ENCODE measurements at places on chromosomes 12 and 14. TPM values are rescaled to one million over a fixed set of nuclear protein-coding genes. Genes with fewer than 3 reads are reported as not detected.

The HOXC4 gene
- total RNA-seq: 4.7 TPM

DNA sequence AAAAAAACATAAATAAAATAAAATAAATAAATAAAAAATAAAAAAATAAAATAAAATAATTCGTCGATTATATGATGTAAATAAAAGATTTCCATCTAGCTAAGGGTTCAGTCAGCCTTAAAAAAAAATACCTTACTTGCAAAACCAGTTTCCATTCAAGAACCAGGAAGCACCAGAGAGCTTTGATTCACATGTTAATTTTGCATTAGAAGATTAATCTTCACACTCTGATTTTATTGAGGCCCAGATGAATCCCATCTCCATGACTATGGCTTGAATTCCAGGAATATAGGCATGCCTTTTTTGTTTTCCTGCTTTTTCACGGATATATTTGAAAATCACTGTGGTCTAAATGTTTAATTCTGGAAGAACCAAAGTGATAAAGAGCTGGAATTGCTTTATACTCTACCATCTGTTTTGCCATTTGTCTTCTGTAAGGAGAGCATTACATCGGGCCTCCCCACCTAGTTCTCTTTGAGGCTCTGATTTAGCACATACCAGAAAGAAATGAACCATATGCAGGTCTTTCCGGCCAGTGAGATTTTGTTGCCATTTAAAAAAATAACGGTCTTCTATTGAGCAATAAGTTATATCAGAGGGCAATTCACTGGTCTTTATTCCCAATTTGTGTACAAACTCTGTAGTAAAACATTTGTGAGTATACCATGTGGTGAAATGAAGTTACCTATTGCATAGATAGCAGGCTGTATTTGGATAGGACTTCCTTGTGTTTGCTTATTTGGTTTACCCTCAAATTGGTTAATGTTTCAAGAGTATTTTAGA lies 175.5 kb downstream of the AEBP2 start:
- no peak for DNase-seq

- no peak for DNase-seq
These were observed 138.2 kb upstream of the LHX5 start for GRCh38 chr12:113609692-113610469.

DNA sequence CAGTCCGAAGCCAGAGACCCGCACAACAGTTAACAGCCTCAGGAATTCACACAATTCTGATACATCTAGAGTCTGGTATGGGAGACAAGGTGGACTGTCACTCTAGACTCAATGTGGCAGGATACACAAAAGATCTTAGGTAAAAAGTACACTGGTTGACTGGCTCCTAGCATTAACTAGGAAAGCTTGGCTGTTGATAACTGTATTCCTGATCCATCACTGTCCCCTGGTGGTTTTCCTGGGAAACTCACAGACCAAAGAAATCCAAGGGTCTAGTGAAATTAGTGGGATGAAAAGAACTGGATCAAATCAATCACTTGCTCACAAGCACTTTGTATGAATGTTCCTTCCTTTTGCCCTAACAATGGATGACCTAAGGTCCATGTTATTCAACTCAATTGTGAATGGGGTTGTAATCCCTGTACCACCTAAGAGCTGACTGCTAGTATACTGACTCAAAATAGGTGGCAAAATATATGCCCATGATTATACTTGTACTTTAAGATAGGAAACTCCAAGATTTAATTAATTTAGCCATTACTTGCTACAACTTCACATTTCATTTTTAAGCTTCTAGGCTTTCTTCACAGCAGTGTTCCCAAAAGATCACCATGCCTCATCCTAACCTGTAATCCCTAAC lies 14.0 kb downstream of the NPC2 start:
- DNase-seq: no peak

The LGMN gene
- 37.4 TPM for total RNA-seq

The PPP4R4 gene
- total RNA-seq: 0.73 TPM

DNA sequence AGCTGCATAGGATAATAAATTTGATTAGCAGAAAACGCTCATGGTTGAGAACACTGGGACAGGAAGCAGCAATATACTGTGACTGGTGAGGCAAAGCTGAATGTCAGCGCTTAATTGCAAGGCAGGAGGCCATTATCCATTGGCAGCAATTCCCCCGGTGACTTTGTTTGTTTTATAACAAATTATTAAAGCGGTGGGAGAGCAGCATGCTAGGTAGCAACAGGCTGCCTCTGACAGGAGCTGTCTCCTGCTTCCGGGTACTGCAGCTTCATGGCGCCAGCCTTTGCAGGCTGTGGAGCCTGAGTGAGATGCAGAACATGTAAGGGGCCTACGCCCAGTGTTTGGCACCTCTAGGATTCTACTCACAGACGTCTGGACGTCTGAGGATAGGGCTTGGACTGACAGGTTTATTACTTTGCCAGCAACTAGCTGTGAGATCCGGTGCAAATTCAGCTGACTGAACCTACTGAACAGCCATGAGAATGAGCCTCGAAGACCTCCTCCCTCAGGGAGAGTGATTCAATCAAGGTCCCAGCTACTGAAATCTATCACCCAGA lies 82.1 kb upstream of the SSTR1 start:
- no peak for DNase-seq

GRCh38 chr12:111330800-111331752 lies 37.8 kb downstream of the PHETA1 start:
- DNase-seq: no peak

GRCh38 chr14:87847216-87847755 lies 145.7 kb downstream of the GALC start:
- DNase-seq: no peak

GRCh38 chr12:42056130-42056529 lies 88.5 kb downstream of the GXYLT1 start:
- DNase-seq: no peak

DNA sequence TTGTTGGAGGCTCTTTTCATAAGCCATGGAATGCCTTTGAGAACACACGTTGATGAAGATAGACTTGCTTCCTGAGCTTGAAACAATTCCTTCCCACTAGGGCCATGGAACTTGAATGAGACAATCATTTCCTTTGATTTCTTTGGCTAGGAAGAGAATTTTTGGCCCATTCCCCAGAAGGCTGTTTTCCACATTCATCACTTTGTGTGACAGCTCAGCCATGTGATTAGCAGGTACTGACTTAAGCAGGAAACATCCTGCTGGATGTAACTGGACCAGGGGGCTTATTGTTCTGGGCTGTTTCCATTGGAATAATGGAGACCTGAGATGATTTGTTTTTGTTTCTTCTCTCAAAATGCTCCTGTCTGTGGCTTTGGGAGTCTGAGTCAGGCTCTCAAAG lies 469.8 kb upstream of the SEL1L start:
- no peak for DNase-seq

The GNB3 gene
- total RNA-seq: 0.37 TPM

- DNase-seq: no peak
These were observed 23.2 kb upstream of the RIN3 start for GRCh38 chr14:92490239-92490959.

The KRT5 gene
- 0.61 TPM for total RNA-seq

DNA sequence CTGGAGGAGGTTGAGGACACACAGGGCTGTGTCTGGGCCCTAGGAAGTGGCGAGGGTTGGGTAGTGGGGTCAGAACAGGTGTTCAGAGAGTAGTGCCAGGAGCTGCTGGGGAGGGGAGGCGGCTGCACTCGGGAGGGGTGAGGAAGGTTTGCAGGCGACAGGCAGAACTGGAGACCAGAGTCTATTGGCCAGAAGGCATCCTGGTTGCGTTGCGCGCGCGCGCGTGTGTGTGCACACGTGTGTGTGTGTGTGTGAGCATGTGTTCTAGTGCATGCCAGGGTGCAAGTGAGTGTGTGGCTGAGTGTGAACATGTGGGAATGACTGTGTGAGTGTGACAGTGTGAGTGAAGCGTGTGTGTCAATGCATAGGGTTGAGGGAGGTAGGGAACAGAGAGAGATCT lies 86.4 kb downstream of the CCDC92 start:
- DNase-seq: no peak

The HCAR2 gene
- 0.61 TPM for total RNA-seq

GRCh38 chr12:95896846-95897245 lies 38.1 kb downstream of the SNRPF start:
- DNase-seq: no peak

DNA sequence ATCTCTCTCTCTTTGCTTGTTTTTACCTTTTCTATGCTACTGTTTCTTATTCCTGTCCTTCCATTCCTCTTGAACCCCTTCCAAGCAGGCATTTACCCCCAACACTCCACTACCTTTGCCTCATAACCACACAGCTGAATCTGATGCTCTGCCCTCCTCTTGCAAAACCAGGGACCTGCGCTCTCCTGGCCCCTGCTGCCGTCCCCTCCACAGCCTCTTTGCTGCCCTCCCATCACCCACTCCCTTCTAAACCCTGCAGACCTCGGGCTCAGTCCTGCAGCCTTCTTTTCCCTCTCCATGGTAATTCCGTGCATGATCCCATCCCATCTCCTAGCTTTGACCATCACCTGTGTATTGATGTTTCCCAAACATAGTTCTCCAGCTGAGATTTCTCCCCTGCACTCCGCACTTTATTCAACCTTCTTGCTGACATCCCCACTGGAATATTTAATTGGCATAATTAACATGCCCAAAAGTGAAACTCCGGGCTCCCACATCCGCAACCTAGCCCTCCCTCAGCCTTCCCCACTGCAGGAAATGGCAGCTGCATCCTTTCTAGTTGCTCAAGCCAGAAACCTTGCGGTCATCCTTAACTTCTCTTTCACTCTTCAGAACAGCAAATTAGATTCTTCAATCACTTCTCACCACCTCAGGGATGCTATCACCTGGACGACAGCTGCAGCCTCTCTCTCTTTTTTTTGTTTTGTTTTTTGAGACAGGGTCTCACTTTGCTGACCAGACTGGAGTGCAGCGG lies 16.0 kb downstream of the FIGNL2 start:
- DNase-seq: no peak

The PAH gene
- not detected for total RNA-seq

DNA sequence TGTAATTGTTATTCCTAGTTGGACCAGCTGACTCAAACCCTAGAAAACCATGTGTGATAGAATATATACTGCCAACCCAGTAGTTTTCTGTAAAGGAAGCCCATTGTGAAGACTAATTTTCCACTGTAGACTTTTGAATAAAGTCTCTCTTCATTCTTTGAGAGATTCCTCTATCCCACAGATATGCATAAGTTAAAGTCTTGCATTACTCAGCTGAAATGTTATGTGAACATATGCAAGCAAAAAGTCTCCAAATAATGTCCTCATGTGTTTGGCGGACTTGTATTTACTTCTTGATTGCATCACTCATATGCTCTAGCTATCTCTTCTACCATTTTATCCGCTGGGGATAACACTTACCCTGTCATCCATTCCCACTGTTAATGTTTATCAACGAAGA lies 35.1 kb upstream of the OTOGL start:
- no peak for DNase-seq

DNA sequence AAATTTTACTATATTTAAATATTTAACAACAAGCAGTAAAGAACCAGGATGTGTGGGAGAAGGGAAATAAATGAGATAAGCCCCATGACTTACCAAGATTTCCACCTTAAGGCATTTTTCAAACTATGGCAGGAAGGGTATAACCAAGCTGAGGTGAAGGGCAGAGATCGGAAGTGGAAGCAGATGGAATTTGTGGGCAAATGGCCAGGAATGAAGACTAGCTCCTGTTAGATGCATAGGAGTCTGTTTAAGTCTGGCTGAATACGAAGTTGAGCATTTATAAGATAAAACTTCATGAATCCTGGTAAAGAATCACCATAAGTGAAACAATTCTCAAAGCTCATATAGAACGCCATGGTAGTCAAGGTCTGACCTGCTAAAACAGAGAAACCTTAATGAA lies 163.5 kb downstream of the DIO2 start:
- no peak for DNase-seq

The SYNE2 gene
- total RNA-seq: 78.3 TPM

DNA sequence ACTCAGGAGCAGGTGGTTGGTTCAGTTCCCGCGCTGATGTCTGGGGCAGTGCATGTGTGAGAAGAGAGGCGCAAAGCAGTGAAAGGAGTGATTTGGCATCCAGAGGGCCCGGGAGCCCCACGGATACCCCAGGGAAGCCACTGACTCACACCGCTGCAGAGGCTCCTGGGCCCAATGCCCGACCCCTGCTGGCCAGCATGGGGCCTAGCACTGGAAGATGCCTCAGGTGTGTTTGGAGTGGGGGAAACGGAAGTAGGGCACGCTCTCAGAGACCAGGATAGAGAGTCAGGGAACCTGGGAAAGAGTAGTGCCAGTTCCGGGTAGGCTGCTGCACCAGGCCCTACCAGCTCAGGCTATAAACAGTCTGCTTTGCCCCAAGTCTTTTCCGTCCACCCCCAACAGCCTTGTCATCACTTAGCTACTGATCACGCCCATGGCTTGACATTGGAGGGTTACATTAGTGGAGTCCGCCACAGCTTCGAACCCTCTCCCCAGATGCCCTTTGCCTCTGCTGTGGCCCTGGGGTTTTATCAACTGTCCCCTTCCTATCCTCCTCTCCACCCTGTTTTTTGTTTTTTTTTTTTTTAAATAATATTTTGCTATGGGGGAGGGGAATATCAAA lies 9.5 kb upstream of the CSAD start:
- DNase-seq: peak; percentile 83

DNA sequence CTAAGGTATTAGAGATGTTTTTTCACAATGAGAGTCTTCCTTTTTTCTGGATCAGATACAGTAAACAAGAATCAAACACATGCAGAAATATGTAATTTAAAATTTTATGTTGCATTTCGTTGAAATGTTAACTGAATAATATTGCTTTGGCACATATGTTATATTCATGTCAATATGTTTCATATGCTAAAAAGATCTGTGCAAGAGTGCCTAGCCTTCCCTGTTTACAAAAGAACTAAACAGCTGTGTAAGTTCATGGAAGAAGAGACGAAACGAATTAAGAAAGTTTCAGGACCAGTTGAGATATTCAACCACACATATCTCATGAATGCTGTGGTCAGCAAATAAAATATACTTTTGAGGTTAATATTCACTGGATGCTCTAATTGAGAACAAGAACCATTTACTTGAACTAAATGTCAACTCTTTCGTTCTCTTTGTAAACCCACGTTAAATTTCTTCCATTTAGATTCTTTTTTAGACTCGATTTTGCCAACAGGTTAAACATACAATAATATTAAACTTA lies 289.5 kb downstream of the FOXG1 start:
- DNase-seq: no peak

The IL25 gene
- not detected for total RNA-seq

The RNASE3 gene
- not detected for total RNA-seq

DNA sequence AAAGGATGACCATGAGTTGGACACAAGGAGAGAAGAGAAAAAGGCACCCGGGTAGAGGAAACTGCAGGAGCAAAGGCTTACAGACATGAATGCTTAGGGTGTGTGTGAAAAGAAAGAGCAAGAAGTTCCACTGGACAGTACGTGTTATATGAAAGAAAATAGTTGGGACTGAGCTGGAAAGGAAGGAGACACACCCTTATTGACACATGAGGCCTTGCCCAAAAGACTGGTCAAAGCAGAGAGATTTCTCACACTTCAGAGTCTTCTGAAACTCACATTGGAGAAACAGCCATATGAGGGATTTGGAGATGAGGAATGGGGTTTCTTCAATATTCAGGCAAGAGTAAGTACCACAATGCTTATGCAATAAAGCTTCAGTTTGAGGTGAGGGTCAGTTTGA lies 56.0 kb downstream of the TTC9 start:
- DNase-seq: no peak

The ZNF140 gene
- 9.8 TPM for total RNA-seq

- DNase-seq: no peak
These were observed 473.9 kb downstream of the TRHDE start for GRCh38 chr12:72746048-72746447.
